ENCODE measurements at places on chromosomes 3 and 15.

GRCh38 chr3:167852216-167852615, 116.7 kb downstream of the SERPINI1 start:
- no peak for DNase-seq

DNA sequence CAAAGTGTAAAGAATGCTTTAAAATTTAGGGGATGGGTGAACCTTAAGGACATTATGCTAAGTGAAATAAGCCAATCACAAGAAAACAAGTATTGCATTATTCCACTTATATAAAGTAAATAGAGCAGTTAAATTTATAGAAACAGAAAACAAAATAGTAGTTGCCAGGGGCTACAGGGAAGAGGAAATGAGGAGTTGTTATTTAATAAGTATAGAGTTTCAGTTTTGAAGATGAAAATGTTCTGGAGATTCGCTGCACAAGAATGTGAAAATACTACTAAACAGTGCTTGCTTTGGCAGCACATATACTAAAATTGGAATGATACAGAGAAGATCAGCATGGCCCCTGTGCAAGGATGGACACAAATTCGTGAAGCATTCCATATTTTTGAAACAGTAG, 32.0 kb downstream of the DNAH12 start:
- no peak for DNase-seq

DNA sequence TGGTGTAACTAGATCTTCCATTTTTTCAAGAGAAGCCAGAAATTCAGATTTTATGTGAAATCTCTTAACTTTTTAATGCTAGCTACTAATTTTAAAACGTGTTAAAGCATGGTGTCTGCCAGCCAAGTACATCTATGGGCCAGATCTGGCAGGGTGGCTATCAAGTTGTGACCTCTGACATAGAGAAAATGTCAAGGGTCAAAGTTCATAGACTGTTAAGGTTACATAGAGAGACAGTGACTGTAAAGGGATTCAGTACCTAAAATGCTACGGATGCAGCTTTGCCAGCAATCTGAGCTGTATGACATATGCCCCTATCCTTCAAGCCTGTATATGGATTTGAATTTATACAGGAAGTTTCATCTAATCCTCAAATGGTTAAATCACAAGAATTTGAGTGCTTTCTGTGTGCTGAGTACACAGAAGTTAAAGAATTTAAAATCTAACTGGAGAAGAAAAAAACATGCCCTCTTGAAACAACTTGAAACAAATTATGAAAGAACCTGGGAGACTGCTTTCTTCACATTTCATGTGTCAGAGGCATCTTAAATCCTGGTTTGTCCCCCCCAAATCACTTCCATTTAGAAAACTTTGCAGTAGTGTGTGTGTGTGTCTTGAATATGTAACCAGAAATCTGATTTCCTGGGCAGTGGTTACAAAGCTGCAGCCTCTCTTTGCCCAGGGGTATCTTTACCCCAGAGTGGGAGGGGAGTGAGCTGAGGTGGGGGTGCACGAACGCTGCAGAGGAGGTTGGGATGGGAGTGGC, 895 bp upstream of the ARHGAP31 start:
- DNase-seq, result no peak

DNA sequence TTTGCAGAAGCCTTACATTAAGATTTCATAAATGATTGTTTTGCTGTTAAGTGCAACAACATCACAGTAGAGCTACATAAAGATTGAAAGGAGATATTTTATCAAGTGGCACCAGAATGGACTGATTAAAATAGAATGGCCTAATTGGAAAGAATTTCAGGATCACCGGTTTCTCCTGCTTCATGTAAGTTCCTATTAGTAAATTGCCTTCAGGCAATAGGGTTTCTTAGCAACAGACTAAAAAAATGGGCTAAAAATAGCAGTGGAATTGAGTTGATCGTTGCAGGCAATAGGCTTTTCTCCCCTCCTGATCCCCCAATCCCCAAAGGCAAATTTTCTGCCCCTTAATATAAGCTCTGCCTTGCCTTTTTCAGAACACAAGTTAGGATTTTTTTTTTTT, 917 bp downstream of the LNP1 start:
- DNase-seq, result peak; percentile 57

DNA sequence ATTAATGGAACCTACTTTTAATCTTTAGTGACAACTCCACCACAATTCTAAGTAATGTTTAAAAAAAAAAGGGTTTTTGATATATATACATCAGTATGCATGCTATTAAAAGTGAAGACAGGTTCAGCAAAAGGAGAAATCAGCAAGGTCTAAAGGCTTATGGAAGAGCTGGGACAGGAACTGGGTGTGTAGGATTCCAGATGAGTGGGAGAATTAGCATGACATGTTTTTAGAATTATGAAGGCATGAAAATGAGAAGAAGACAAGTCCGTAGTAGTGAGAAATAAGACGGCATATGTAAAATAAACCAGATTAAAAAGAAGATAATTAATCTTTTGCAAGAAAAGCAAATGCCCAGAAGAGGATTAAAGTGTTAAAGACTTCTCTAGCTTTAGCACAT, 52.0 kb downstream of the CBLB start:
- DNase-seq, result no peak

DNA sequence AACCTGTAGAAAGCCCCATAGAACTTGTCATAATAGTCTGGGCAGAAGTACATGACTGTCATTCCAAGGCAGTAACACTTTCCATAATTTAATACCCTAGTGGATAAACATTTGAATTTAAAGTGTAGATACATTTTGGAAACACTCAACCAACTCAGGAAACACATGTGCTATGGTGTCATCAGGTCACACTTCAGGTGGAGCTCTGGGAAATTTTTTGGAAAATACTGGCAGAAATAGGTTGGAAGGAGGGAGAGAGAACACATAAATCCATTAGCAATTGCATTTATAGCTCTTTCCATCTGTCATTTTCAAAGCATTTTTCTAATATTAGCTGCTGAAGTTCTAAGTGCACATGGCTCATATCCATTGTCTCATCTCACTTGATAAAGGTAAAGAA, 135.7 kb downstream of the MEIS2 start:
- no peak for DNase-seq

GRCh38 chr3:169758359-169758994, 6.4 kb downstream of the TERC start:
- no peak for DNase-seq

DNA sequence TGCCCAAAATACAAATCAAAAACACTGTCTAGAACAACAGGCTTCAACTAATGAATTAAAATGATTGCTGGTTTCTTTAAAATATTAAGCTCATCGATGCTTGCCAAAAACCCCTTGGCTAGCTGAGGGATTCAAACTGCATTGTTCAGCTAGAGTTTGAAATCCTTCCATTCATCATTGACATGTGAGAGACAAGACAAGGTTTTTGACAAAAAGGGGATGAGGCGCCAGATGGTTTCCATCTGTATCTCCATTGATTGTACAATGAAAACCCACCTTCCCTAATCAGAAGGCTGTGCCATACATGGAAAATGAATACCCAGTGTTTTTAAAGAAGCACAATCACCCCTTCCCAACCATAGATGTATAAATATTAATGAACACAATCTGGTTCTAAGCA, 67.8 kb downstream of the THRB start:
- DNase-seq, result no peak

DNA sequence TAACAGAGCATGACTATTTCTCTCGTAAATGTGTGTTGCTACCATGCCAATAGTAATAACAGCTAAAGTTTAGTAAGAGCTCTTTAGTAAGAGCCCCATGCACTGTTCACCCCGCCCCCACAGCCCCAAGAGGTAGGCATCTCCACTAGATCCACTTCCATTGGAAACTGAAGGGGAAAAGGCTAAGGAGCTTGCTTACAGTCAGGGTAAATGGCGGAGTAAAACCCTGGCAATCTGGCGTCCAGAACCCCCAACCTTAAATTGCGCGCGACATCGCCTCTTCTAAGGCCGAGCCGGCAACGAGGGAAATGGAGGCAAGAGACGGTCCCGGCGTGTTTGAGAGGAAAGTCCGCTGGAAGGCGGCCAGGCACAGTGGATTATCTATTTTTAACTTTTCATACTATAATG, 654 bp upstream of the C3orf38 start:
- peak; percentile 57 for DNase-seq

GRCh38 chr3:17140670-17141505, 256.1 kb downstream of the PLCL2 start:
- no peak for DNase-seq

DNA sequence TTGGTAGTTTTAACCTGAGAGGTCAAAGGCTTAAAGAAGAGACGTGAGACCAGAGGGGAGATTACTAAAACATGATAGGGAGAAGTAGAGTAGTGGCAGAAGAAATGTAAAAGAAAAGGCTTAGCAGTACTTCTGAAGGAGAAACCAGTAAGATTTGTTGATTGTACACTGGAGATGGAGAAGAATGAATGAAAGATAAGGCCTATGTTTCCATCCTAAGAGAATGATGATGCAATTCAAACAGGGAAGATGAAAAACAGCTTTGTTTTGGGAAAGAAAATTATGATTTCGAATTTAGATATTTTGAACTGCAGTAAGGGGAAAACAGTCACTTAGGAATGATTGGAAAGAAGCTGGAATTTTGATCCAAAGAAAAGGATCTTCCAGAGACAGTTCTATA, 97.4 kb upstream of the PLXND1 start:
- no peak for DNase-seq

- no peak for DNase-seq
Observed at GRCh38 chr15:70266412-70267121, 168.8 kb upstream of the TLE3 start.

DNA sequence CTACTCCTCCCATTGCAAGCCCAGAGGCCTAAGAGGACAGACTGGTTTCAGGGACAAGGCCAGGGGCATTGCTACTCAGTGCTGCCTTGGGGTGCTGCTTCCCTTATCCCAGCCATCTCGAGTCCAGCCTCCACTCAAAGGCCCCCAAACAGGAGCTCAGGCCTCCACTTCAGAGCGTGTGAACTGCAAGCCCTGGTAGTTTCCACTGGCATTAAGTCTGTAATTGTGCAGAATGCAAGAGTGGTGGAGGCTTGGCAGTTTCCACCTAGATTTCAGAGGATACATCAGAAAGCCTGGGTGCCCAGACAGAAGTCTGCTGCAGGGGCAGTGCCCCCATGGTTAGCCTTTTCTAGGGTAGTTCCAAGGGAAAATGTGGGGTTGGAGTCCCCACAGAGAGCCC, 192.8 kb upstream of the ST8SIA2 start:
- DNase-seq, result no peak

All from D341Med (cell line).